Stimulated activated CD8-positive, alpha-beta memory T cell treated with anti-CD3 and anti-CD28 coated beads, Interleukin-7, amount 100 ng/mL, for 1 hour (primary cell): ENCODE measurements at places on chromosomes 16 and 17.

- DNase-seq = no peak
Observed at GRCh38 chr16:4649744-4650442, 25.3 kb downstream of the MGRN1 start.

- no peak for DNase-seq
Observed at GRCh38 chr16:85153656-85154091, 41.4 kb upstream of the CIBAR2 start.

DNA sequence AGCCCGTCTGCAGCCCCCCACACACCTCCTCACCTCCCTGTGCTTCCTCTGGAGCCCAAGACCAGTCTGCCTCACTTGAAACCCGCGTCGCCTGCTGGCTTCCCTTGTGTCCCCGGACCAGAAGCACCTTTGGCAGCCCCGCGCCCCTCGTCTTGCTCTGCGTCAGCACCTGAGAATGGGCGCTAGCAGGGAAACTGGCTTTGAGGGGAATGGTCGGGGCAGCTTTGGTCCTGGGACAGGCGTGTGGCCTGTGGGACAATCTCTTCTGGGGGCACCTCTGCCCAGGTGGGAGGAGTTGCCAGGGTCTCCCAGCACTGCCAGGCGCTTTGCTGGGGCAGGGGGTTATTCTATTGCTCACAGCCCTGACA lies 3.6 kb upstream of the MAFG start:
- no peak for DNase-seq

DNA sequence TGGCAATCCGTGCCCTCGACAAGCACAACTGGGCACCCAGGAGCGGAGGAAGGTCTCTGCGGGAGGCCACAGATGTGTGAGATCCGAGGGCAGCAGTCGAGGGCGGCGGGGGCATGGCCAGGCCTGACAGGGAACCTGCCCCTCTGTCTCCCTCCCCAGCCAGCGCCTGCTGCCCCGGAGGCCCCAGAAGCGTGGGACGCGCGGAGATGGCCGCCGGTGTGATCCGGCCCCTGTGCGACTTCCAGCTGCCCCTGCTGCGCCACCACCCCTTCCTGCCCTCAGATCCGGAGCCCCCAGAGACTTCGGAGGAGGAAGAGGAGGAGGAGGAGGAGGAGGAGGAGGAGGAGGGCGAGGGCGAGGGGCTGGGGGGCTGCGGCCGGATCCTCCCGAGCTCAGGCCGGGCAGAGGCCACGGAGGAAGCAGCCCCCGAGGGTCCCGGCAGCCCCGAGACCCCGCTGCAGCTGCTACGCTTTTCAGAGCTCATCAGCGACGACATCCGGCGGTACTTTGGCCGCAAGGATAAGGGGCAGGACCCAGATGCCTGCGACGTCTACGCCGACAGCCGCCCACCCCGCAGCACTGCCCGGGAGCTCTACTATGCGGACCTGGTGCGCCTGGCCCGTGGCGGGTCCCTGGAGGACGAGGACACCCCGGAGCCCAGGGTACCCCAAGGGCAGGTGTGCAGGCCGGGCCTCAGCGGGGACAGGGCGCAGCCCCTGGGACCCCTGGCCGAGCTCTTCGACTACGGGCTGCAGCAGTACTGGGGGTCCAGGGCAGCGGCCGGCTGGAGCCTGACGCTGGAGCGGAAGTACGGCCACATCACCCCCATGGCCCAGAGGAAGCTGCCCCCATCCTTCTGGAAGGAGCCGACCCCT lies 1.7 kb downstream of the PERCC1 start:
- no peak for DNase-seq

- DNase-seq = no peak
Observed at GRCh38 chr16:29972500-29972899, 1.2 kb upstream of the TAOK2 start.

- DNase-seq = peak; percentile 25
Observed at GRCh38 chr16:11396241-11397048, 51.2 kb downstream of the RMI2 start.

DNA sequence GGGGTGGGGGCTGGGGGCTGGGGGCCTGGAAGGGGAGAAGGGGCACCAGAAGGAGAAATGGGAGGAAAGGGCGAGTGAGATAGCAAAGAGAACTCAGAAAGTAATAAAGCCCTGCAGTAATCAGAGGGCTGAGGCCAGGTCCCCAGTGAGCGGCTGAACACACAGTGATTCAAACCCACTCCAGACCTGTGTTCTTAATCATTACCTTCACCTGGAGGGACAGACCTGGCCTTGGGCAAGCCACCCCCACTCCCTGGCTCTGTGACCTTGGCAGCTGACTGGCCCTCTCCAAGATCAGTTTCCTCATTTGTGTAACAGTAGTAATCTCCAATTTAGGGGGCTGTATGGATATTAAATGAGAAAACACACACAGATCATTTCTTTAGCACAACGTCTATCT lies 150.4 kb downstream of the WWOX start:
- DNase-seq = no peak

- DNase-seq = no peak
Observed at GRCh38 chr16:69116906-69117305, 11.5 kb downstream of the HAS3 start.

- no peak for DNase-seq
Observed at GRCh38 chr17:72175787-72176515, 55.1 kb downstream of the SOX9 start.

DNA sequence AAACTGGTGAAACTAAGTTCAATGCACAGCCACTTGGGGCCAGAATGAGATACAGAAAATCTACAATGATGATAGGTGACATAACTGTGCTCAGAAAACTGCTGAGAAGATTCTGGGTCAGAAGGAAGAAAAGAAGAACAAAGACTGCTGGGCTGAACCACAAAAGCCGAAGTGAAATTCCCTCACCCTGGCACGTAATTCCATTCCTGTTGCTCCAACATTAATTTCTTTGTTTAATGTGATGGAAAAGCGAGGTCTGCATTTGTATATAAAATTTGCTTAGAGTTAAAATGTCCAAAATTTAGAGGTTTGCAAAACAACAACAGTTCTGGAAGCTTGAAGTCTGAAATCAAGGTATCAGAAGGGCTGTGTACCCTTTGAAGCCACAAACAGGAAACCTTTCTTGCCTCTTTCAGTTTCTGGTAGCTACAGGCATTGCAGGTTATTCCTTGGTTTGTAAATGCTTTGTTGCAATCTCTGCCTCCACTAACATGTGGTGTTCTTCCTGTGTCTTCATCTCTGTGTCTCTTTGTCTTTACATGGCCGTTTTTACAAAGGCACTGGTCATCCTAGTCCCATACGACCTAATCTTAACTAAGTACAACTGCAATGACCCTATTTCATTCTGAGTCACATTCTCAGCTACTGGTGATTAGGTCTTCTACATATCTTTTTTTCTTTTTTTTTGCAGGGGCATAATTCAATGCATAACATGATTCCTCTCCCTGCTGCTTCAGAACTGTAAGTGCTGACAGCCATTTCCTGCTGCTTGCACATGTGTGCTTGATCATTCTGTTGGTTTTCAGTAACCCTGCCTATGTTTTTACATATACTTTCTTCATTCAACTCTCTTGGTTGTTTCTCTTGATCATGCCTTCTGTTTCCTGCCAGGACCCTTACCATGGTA lies 603.0 kb upstream of the CDH8 start:
- no peak for DNase-seq

- DNase-seq = no peak
Observed at GRCh38 chr16:68041783-68042182, 18.7 kb downstream of the DUS2 start.

DNA sequence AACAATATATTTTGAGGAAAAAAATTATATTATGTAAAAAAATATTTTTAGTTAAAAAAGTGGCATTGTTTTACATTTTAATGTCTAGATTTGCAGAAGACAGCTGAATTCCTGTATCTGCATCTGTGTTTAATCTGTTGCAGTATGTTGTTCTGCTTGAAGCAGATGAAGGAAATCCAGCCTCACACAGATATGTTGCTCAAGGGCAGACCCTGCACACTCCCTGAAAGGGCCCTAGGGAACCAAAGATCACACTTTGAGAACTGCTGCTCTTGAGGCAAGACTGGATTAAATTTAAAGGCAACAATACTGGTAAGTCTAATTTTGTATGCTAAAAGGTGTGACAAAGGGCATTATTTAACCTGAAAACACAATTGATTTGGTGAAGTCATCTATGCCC lies 16.4 kb upstream of the SLC6A4 start:
- no peak for DNase-seq

DNA sequence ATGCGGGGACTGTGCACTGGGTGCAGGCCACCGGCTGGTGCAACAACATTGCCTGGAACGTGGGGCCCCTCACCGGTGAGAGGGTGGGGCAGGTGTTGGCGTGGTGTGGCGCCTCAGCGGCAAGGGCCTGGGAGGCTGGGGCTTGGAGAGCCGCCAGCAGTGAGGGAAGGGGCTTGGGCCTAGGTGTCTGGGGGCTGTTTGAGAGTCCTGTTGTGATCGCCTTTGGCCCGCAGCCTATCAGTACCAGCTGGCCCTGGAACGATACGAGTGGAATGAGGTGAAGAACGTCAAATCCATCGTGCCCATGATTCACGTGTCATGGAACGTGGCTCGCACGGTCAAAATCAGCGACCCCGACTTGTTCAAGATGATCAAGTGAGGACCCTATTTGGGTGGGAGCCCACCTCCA lies 2.6 kb upstream of the TMEM88 start:
- DNase-seq = no peak

DNA sequence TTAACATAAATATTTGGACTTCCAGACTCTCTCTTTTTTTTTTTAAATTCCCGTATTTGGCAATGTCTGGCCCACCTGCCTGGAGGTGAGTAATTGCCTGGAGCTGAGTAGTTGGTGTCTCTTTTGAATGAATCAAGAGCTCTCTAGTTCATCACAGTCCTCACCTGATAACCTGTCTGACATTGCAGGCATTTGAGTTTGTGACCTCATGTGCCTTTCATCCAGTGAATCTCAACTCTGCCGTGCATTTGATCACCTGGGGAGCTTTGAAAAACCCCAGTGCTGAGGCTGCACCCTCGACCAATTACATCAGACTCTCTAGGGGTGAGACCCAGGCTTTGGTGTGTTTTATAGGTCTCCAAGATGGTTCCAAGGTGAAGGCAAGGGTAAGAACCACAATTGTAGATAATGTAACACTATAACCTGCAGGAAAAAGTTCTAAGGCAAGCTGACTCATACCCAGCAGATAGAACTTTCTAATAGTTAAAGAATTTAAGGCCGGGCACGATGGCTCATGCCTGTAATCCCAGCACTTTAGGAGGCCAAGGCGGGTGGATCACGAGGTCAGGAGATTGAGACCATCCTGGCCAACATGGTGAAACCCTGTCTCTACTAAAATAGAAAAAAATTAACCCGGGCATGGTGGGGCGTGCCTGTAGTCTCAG lies 24.5 kb upstream of the HS3ST2 start:
- no peak for DNase-seq

DNA sequence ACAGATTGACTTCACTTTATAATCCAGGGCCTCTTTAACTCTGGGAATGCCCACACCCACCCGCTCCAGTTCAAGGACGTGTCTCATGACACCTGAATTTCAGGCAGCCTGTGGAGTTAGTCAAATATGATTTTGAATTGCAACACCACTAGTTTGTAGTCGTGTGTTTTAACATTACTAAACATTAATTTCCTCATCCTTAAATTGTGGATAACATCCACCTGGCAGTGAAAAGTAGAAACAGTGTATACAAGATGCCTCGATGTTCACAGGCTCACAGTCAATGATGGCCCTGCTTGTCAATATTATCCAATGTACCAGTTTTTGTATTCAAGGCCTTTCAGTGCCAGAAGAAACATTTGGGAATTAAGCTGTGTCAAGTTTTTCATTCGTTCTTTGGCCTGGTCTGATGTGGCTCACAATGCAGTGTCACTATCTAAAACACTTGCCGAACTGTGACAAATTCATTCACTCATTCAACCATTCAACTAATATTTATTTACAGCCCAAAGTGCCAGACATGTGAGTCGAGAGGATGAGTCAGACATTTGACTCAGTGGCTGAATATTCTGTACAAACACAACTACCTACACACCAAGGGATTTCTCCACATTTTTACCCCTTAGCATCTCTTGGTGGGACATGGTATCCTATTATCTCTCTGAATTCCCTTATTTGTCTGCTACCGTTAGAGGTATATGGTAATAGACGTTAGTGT lies 1.4 kb downstream of the MEIOB start:
- no peak for DNase-seq
